Skeletal muscle cell (primary cell): ENCODE measurements at places on chromosomes 1 and 21.

DNA sequence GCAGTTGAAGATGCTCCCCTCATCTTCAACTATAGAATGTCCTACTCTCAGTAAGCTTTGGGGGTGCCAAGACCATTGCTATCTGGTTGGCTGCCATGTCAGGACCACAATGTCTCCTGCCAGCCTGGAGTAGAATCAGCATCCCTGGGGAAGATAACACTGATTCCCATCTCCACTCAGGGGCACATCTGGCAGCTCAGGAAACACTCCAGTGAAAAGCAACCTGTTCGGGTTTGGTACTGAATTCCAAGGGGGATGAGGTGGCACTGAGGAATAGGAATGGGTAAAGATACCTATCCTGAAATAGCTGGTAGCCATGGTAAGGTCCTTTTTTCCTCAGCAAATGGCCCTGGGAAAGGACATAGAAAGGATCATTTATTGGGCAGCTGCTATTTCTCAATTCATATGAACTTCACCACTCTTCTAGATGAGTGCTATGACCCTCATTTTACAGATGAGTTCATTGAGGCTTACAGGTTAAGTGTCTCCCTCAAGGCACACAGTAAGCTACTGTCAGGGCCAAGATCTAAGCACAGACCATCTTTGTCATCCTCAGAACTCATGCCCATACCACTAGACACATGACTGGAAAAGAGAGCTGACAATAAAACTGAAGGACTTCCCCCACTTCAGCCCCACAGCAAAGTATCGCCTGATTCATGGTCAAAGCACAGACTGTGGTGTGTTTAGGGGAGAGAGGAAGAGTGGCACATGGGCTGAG lies 31.4 kb downstream of the AK2 start:
- no peak for DNase-seq

- DNase-seq, result no peak
These were observed 34.7 kb downstream of the SH3BP5L start for GRCh38 chr1:248791010-248791409.

DNA sequence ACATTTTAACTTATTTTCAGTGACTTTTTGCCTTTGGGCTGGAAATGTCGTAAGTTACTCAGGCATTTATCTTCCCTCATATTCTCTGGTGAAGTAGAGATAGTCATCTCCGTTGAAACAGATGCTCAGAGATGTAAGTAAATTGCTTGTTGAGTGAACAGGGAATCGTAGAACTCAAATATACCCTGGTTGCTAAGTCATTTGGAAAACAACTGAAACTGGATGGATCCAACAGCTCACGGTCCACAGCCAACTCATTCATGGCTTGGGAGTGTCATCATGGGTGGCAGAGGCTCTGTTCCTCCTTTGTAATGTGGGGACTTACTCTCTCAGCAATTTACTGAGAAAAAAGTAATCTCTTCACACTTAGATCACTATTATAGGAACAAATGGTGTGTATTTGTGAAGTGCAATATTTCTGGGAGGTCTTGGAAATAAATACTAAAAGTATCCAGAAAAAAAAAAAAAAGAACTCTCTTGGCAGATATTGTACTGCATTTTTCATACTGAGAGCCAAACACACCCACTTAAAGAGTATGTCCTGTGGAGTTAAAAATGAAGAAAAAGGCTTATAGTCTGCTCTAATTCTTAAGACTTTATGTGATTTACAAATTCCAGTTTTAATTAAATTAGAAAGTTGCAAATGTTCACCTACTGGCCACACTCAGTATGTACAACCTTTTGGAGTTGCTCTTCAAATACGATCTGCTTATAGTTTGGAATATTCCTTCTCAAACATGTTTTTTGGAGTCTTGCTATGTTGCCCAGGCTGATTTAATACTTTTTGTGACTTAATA lies 107.4 kb downstream of the LEPR start:
- DNase-seq, result no peak

DNA sequence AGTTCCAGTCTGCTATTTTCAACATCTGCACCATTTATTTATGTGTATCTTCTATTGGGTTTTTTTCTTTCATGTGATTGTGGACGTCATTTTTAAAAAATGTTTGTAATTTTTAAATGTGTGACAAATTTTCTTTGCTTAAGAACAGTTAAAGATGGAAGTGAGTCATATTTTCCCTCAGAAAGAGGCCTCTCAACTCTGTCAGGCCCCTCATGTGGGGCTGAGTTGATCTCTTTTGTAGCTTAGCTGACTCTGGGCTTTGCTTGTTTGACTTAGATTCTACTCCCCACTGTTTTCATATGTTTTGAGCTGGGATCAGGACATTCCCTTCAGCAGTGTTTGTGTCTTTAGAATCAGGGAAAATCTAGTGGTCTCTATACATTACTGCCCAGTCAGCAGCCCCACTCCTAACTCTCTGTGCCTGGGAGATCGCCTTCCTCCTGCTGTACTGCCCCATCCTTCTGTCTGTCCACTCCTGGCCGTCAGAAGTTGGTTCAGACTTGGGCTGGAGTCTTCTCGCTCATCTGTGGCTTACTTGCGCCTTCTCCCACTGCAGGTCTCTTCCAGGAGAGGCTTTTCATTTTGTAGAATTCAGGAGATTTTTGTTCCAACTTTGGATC lies 137.4 kb downstream of the DYRK1A start:
- peak; percentile 8 for DNase-seq

DNA sequence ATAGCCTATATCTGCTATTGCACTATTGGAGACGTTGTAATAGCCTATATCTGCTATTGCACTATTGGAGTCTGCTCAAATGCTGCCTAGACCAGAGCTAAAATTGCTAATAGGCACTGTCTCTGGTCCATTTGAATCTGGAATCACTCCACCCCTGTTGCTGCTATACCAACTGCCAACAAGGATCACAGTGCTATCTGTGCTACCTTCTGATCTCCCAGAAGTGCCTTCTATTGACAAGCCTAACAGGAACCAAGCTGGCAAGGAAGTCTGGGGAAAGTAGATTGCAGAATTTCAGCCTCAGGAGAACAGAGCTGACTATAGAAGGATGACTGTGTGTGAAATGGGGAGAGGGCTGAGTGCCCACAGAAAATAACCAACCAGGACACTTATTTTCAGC lies 15.9 kb downstream of the RWDD3 start:
- no peak for DNase-seq

DNA sequence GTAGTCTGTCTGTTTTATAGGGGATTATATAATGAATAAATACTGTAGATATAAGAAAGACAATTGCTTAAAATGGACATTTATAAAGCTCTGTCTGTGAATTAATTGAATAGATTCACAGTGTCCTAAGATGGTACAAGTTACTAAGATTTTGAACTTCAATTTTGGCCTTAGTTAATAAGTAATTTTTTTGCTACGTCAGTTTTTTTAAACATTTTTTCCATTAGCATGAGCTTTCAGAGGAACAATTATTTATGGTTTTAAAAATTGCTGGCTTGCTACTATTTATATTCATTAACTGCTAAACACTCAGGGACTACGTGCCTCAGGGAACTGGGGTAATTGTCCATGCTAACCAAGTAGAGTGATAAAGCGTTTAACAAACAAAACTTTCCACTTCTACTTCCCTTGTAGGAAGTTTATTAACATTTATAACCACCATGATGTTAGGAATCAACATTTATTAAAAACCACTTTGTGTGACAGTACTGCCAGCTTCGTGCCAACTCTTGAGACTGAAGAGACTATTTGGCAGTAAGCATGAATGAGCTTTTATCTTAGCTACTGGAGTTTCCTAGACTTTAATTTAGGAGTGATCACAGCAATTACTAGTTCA lies 65.4 kb upstream of the PTGS2 start:
- DNase-seq, result no peak
